ENCODE measurements at places on chromosomes 1 and 21.
A peak's percentile ranks its signal among the peaks of the same experiment; 100 is the strongest.

DNA sequence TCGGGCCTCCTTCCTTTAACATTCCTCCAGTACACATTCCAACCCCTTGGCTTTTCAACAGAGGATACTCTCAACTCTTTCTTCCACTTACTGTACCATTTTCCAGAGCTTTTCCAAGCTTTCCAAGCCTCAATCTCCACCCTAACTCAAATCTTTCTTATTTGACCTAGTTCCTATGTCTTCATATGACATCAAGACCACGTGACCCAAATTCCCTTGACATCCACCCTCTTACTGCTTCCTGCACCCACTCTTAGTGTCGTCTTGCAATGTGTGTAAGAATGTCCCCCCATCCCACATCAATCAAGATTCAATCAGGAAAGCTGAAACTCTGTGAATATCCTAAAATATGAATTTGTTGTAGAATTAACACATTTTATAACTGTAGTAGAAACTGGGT is 155.0 kb downstream of the OMA1 start:
- no peak overlapping the region for H3K4me3 ChIP-seq
- peaks cover 6% of the 10 kb centered on the region for H3K4me1 ChIP-seq
- H3K27me3 ChIP-seq: no peaks in the 10 kb centered on the region
- DNase-seq: no peak

GRCh38 chr1:198171667-198172540 is 15.1 kb downstream of the NEK7 start:
- peak overlapping the region; percentile 29 for H3K27ac ChIP-seq
- H3K36me3 ChIP-seq: peaks cover 2% of the 10 kb centered on the region
- no peak overlapping the region for H3K4me3 ChIP-seq
- peaks cover 62% of the 10 kb centered on the region for H3K4me1 ChIP-seq
- H3K27me3 ChIP-seq: no peaks in the 10 kb centered on the region
- DNase-seq: no peak

DNA sequence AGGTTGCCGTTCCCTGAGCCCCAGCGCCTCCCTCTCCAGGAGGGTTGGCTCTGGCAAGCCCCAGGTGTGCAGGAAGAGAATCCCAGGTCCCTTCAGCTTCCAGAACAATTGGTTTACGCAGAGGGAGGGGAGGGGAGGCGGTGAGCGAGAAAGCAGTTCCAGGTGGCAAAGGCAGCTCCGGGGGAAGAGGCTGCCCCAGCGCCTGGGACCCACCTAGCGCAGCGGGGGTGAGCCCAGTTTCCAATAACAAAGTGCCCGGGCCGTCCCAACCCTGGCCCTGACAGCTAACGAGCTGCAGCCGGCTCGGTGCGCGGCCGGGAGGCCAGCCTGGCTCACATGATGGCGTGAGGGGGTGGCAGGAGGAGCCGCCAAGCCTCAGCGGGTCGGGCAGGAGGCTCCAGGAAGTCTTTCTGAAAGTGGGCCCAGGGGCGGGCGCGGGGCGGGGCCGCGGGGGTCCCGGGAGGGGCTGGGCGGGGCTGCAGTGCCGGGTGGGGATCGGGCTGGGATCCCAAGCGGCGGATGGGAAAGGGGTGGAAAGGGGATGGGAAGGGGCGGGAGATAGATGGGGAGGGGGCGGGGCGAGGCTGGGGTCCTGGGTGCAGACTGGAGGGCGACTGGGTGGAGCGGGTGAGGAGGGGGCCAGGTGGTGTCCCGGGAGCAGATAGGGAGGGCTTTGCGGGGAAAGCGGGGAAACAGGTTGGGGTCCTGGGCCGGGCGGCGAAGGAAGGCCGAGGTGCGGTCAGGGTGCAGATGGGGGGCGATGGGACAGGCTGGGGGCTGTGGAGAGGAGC is 22.8 kb downstream of the DHRS3 start:
- no peak for DNase-seq
- H3K36me3 ChIP-seq: no peaks in the 10 kb centered on the region
- peaks cover 10% of the 10 kb centered on the region for H3K4me1 ChIP-seq
- peaks cover 26% of the 10 kb centered on the region for H3K27me3 ChIP-seq
- H3K4me3 ChIP-seq: peak overlapping the region; percentile 78

GRCh38 chr1:204094313-204094729 is 21.4 kb downstream of the SOX13 start:
- no peak for DNase-seq
- H3K27ac ChIP-seq: no peak overlapping the region
- peaks cover 2% of the 10 kb centered on the region for H3K27me3 ChIP-seq
- no peaks in the 10 kb centered on the region for H3K36me3 ChIP-seq

GRCh38 chr1:22875241-22875640 is 97.4 kb downstream of the LACTBL1 start:
- no peak overlapping the region for H3K4me3 ChIP-seq
- H3K4me1 ChIP-seq: no peaks in the 10 kb centered on the region
- no peaks in the 10 kb centered on the region for H3K36me3 ChIP-seq
- peaks cover 13% of the 10 kb centered on the region for H3K27me3 ChIP-seq

DNA sequence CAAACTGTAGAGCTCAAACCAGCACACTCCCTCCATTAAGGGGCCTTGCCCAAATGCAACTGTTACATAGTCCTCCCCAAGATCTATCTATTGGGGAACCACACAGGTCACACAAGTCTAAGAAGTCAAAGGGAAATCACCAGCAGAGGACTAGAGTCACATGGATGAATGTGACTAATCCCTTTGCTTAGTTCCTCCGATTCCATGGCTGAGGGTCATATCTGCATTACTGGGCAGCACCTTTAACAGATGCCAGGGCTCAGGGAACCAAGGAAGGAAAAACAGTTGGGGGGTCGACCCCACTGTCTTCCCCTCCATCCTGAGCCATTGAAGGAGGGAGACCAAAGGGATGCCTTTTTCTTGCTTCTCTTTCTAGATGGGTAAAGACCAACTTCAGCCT is 23.4 kb upstream of the SMYD3 start:
- no peak overlapping the region for H3K27ac ChIP-seq
- no peak overlapping the region for H3K4me3 ChIP-seq
- H3K27me3 ChIP-seq: no peaks in the 10 kb centered on the region
- H3K4me1 ChIP-seq: peaks cover 7% of the 10 kb centered on the region
- H3K36me3 ChIP-seq: peaks cover 4% of the 10 kb centered on the region

DNA sequence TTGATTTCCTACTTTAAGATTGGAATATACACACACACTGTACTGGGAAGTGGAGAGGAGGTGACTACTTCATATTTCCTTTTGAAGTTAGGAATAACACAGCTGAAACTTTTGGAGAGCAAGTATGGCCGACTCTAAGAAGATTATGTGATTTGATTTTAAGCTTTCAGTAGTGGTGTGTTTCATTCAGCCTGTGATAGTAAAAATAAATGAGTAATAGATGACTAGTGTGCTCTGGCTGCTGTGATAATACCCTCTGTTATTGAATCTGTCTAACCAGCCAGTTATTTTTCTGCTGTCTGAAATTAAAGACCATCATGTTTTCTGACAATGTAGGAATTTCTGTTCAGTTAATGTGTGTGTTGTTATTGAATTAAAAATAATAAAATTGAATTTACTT is 48.3 kb downstream of the CTTNBP2NL start:
- no peaks in the 10 kb centered on the region for H3K4me1 ChIP-seq
- H3K4me3 ChIP-seq: no peak overlapping the region
- no peaks in the 10 kb centered on the region for H3K36me3 ChIP-seq
- H3K27me3 ChIP-seq: no peaks in the 10 kb centered on the region
- DNase-seq: no peak
- no peak overlapping the region for H3K27ac ChIP-seq

DNA sequence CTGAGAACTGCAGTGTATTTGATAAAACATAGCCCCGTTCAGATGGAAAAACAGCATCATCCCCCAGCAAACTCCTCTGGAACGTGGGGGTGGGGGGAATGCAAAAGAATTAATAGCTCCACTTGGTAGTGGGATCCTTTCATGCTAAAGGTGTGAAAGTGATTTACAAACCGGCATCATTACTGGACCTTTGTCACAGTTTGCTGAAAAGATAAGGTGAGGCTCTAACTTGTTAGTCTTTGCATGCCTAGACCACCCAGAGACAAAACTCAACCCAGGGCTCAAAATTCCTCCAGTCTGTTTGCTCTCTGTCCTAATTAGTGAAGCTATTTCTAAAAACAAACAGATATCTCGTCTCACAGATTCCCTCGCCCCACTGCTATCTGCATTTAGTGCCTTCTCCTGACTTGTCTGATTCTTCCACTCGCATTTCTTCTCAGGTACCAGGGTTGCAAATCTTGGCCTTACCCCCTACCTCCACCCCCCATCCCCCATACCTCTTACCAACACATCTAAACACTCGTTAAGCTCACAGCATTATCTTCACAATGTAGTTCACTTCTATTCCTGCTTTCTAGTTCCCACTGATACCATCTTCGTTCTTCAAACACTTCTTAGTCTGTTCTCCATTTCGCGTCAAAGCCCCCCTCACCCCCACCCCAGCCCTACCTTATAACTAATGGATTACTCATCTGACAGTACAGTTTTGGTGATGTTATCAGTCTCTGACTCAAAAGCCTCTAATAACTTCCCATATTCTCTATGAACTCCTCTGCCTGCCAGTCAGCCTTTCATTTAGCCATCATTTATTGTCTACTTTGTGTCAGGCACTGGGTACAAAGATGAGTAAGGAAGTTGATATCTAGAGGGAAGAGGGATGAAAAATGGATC is 11.8 kb downstream of the IER5 start:
- no peak for DNase-seq
- no peak overlapping the region for H3K4me3 ChIP-seq
- peaks cover 31% of the 10 kb centered on the region for H3K4me1 ChIP-seq
- H3K27me3 ChIP-seq: no peaks in the 10 kb centered on the region
- peak overlapping the region; percentile 40 for H3K27ac ChIP-seq

- DNase-seq: no peak
- H3K27ac ChIP-seq: no peak overlapping the region
- H3K4me1 ChIP-seq: no peaks in the 10 kb centered on the region
These were observed 9.8 kb upstream of the IPO9 start for GRCh38 chr1:201818971-201819750.

DNA sequence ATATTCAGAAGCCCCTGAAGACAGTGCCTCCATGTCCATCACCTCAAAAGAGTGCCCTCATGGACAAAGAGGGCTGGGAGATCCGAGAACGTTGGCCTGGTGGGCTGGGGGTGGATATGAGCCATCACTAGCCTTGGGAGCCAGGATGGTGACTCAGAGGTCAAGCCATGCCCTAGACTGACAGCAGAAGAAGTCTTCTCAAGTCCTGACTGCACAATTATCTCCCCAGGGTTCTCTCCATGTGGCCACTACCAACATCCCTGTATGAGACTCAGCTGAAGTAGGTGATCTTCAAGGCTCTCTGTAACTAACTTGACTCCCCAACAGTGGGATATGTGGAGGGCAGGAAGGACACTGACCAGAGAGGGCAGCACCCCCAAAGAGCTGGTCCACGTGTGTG is 7.1 kb upstream of the USF1 start:
- H3K27ac ChIP-seq: peak overlapping the region; percentile 65
- H3K36me3 ChIP-seq: peaks cover 44% of the 10 kb centered on the region
- H3K4me1 ChIP-seq: peaks cover 19% of the 10 kb centered on the region
- H3K27me3 ChIP-seq: no peaks in the 10 kb centered on the region
- no peak overlapping the region for H3K4me3 ChIP-seq

DNA sequence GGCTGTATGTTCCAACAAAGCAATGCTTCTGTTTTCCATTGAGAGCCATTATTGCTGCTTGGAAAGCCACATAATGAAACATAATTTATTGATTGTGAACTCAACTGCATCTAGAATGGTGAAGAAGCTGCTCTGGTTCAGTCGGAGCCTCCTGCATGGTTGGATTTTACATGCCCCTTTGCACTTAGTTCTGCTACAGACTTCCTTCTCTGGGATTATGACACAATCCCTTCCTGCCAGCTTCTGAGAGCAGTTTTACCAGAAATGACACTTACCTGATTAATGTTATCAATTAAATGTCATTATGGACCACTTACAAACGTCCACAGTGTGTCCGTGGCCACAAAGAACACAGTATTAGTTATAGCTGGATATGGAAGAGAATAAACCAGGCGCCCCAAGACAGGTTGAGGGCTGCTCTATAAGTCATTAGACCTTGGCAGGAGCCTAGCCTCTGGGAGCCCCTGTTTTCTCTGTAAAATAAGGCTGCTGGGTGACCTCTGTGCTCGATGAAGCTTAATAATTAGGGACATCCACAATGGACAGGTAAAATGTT is 7.0 kb upstream of the CD58 start:
- H3K36me3 ChIP-seq: no peaks in the 10 kb centered on the region
- peaks cover 2% of the 10 kb centered on the region for H3K27me3 ChIP-seq
- no peak for DNase-seq
- no peak overlapping the region for H3K4me3 ChIP-seq

All from memory B cell (primary cell).